ENCODE measurements at places on chromosomes 11 and 22.

DNA sequence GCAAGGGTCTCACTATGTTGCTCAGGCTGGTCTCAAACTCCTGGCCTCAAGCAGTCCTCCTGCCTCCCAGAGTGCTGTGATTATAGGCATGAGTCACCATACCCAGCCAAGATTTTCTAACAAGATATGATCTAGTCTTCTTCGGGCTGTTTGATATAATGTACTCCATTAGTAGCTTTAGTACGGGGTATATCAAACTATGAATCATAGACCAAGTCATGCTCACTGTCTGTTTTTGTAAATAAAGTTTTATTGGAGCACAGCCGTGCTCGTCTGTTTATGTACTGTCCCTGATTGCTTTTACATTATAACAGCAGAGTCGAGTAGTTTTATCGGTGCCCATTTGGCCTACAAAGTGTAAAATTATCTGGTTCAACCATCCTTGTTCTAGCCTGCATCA is 43.9 kb upstream of the GRIK4 start:
- DNase-seq = no peak

DNA sequence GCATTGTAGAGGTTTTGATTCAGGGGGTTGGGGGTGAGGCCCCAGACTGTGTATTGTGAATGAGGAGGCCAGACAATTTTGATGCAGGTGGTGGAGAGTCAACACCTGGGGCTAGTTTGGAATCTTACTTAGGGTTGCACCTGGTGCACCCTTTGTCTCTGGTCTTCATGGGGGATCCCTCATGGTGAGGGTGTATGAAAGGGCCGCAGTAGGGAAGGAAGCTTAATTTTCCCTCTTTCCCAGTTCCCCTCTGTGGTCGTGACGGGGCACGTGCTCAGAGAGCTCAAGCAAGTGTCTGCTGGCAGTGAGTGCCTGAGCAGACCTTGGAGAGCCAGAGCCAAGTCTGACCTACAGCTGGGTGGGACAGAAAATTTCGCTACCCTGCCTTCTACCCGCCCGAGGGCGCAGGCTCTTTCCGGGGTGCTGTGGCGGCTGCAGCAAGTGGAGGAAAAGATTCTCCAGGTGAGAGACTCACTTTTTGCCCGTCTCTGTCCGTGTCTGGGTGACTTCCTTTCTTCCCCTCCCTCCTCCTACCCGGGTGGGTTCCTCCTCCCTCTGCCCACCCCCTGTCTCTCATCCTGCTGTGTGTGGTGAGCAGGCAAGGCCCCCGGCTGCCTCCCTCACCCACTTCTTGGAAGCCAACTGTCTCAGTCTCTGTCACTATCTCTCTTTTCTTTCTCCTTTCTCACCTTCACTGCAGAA is 131.7 kb downstream of the MICAL2 start:
- DNase-seq = no peak

- no peak for DNase-seq
These were observed 10.9 kb downstream of the TRIM22 start for GRCh38 chr11:5700421-5701054.

DNA sequence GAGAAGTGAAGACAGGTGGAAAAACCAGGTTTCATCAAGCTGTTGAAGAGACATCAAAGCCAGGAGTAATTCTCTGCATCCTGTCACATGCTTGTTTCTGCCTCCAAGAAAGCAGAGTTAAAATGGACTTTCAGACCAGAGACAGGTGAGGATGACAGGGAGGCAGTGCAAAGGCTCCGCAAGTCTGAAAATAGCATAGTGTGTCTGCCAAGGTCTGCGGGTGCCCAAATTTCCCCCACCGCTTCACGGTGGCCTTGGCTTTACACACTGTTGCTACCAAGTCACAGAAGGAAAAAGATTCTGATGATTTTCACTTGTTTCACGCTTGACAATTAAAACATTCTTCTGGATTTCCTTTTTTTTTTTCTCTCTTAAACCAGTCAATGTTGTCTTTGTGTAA is 44.2 kb downstream of the SNX19 start:
- DNase-seq = no peak

GRCh38 chr11:129595038-129595962 is 219.7 kb downstream of the BARX2 start:
- no peak for DNase-seq

GRCh38 chr22:36775586-36775963 is 344 bp downstream of the IFT27 start:
- peak; percentile 32 for DNase-seq

DNA sequence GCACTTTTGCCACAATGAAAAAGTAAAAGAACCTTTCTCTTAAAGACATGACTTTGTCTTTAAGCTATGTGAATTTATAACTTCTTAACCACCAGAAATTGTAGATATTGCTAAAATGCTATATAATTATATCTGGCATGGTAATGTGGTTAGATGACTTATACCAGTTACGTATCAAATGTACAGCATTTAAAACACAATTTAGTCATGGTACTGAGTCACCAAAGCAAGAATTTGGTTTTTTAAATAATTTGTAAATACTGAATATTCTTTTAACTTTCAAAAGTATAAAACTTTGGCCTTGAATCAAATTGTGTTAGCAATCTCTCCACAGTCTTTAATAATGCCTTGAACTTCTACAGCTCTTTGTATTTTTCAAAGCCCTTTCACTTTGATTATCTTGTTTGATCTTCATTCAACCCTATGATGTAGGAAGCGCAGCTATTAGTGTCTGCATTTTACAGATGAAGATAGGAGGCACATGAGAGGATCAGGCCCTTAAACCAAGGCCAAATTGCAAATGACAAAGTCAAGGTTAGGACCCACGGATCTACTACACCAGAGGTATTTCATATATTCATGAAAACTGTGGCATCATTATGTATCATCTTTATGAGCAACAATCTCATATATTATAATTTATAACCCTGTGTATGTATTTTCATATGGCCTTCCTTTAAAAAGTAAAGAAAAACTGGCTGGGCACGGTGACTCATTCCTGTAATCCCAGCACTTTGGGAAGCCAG is 4.4 kb upstream of the SYTL2 start:
- no peak for DNase-seq

DNA sequence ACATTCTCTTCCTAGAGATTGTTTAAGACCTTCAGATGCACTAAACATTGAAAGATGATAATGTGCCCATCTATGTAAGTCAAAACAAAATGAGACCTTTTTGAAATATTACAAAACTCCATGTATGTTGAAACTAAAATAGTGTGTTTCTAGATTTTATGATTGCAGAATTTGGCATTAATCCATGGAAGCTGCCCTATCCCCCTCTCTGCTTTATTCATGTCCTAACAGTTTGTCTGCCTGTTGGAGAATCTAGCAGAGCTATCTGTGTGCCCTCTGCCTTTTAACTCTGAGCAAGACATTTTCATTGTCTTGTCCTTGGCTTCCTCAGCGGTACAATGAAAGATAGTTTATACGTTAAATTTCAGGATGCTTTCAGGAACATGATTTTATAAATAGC is 105.5 kb downstream of the FAT3 start:
- DNase-seq = no peak

GRCh38 chr11:68189082-68189481 is 24.0 kb downstream of the KMT5B start:
- DNase-seq = no peak

- DNase-seq = no peak
These were observed 46.7 kb downstream of the CLTCL1 start for GRCh38 chr22:19244600-19245352.

Measured in NCI-H1436 (cell line).